ENCODE measurements at places on chromosomes 3 and 15.

- DNase-seq = no peak
These were observed 320.9 kb upstream of the ONECUT1 start for GRCh38 chr15:53110999-53111398.

- no peak for DNase-seq
These were observed 43.8 kb upstream of the FGD5 start for GRCh38 chr3:14775011-14775410.

DNA sequence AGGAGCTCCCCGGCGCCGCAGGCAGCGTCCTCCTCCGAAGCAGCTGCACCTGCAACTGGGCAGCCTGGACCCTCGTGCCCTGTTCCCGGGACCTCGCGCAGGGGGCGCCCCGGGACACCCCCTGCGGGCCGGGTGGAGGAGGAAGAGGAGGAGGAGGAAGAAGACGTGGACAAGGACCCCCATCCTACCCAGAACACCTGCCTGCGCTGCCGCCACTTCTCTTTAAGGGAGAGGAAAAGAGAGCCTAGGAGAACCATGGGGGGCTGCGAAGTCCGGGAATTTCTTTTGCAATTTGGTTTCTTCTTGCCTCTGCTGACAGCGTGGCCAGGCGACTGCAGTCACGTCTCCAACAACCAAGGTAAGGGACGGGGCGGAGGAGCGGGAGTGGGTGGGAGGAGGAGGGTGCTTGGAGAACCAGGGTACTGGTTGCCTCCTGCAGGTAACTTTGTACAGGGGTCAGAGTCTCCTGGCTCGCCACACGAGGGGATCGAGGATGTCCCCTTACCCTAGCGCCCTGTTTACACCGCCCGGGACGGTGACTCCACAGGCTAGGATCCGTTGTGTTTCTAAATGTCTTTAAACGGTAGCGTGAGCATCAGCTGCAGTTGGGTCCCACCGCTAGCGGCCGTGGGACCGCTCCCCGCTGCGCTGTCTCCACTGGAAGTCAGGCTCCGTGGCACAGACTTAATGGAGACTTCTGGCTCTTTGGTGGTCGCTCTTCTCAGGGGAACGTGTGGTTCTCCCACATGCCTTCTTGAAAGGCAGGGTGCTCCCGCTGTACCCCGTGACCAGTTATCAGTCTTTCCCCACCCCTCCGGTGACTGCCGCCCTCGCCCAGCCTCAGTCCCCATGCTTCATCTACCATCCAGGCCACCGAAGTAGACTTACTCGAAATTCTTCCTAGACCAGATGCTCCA lies 515 bp downstream of the EPHA6 start:
- DNase-seq = no peak

DNA sequence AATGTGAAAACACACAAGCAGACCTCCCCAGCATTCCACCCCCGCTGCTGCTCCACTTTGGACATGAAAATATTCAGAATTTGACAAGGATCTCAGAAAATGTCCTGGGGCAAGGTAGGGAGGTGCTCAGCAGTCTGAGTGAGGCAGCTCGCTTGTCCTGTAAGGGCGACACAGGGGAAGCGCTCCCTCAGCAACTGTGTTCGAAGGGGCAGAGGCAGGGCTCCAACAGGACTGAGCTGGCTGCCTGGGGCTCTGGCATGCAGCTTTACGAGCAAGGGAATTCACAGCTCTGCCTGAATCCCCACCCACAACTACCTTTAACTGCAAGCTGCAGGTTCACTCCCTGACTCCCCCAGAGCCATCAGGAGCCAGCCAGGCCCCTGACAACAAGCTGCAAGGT lies 287.0 kb upstream of the LYSMD4 start:
- DNase-seq = no peak

GRCh38 chr3:141796081-141796888 lies 33.1 kb downstream of the GRK7 start:
- no peak for DNase-seq

GRCh38 chr3:72258361-72259141 lies 473.6 kb upstream of the PROK2 start:
- no peak for DNase-seq

- DNase-seq = peak; percentile 80
These were observed at the start of gene DBR1 for GRCh38 chr3:138174421-138175131. Gene DBR1, minus strand, starts transcription at chr3:138174921. Its CDS starts 126 bp downstream, at chr3:138174795.

DNA sequence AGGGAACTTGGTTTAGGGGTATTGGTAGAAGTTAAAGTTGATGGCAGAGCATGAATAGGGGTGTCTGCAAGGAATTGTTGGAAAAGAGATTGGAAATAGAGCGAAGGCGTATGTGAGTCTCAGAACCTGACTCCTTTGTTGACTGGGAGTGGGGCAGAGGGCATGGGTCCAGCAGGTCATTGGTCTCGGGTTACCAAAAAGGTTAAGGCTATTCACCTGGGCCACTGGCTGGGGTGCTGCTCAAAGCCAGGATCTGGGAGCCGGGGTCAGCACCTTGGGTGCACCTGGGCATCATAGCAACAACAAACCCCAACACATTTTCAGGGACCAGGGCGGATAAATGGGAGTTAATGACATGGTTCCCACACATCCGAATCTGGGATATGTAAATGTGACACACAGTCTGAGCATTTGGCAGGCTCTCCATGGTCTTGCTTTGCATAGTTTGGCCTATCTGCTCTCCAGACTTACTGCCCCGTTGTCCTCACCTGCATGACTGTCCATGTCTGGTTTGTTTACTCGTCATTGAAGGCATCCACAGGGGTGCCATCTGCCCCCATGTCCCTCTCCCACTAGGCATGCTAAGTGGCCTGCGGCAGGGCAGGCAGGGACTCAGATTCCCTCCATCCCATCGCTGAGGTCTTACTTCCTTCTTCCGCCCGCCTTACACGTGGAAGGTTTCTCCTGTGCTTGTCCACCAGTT lies 10.1 kb downstream of the KLF13 start:
- no peak for DNase-seq

GRCh38 chr3:58026598-58026997 lies 18.4 kb downstream of the FLNB start:
- DNase-seq = no peak

- peak; percentile 87 for DNase-seq
These were observed 118.3 kb downstream of the TIGIT start for GRCh38 chr3:114411811-114412803.

- DNase-seq = no peak
These were observed 21.3 kb upstream of the RFTN1 start for GRCh38 chr3:16534640-16535262.

- DNase-seq = peak; percentile 66
These were observed 70.7 kb downstream of the SSR3 start for GRCh38 chr3:156483961-156484787.

DNA sequence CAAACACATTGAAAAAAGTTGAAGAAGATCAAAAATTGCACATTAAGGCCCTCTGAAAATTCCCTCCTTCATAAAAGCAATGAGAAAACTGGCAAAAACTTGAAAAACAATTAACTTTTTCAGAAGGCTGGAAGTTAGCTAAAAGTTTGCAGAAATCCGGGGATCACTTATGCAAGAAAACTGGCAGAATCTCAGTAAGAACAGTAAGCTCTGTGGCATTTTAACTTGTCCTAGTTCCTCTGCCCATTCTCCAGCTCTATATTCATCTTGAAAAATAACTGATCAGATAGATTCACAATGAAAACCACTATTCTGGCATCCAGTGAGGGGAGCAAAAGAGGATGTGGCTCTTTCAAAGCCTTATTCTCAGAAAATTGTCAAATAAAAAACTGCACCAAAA lies 566.8 kb downstream of the NTRK3 start:
- DNase-seq = no peak

DNA sequence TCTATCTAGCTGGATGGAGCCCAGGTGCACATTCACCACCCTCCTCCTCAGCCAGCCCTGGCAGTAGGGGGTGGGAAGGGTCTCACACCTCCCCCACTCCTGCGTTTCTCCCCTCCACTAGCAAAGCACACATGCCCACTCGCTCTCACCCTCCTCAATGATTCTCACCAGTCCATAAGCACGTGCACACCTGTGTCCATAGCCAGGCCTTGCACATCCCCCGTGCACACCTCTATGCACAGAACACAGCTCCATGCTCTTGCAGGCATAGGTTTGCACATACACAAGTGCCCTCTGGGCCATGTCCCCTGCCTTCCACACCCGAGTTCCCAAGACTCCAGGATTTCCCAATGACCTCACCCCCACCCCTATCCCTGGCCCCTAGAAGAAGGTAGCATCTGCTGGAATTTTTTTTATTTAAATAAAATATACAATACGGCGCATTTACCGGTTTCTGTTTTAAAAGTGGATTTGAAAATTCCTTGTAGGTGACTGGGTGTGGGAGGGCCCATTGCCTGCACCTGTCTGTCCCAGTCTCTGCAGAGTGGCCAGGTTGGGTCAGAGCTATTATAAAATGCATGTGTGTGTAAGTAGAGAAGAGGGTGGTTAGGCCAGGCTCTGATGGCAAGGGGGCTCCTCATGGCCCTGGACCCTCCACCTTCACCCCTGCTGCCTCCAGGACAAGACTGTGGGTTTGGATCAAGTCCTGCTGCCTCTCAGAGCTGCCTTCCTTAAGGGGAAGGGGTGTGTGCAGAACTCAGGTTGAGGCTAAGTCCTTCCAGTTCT lies 49.1 kb downstream of the HCN4 start:
- no peak for DNase-seq

DNA sequence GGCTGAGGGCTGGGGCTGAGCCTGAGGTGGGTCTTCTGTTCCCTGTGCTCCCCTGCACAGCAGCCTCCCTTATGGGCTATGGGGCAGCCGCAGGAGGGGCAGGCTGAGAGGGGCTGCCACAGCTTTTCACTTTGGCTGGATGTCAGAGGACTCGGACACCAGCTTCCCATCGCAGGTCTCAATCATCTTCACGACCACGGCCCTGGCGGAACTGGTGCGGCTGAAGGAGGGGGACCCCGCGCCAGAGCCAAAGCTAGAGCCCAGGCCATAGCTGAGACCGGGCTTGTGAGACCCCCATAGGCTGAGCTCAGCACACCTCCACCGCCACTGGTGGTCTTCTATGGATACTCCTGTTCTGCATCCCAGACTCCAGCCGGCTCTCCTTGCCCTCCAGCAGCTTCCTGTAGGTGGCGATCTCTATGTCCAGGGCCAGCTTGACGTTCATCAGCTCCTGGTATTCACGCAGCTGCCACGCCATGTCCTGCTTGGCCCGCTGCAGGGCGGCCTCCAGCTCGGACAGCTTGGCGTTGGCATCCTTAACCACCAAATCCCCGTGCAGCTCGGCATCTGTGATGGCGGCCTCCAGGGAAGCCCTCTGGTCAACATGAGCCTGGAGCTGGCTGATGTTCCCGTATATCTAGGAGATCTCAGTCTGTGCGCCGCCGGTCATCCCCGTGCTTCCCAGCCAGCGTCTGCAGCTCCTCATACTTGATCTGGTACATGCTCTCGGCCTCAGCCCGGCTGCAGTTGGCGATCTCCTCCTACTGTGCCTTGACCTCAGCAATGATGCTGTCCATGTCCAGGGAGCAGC lies 181.7 kb upstream of the SYNPR start:
- DNase-seq = no peak

DNA sequence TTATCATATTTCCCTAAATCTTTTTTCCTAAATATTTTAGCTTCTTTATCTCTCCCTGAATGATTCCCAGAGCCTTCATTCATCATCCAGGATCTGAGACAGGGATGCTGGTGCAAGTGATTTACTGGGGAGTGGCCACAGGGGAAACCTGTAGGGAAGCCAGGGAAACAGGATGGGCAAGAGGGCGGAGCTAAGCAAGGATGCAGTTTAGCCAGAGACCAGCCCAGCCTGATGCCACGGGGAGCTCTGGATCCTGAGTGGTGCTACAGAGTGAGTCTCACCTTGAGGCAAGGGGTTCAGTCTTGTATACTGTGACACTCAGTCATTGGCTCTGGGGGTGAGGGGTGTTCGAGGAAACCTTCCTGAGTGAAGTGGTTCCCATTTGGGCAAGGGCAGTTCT lies 39.7 kb upstream of the LRRFIP2 start:
- DNase-seq = no peak

GRCh38 chr15:50753463-50753862 lies 12.0 kb downstream of the SPPL2A start:
- DNase-seq = peak; percentile 75

GRCh38 chr15:101445562-101446517 lies 43.7 kb downstream of the PCSK6 start:
- peak; percentile 21 for DNase-seq

- DNase-seq = no peak
These were observed 279.0 kb upstream of the EPHA3 start for GRCh38 chr3:88828466-88828865.

DNA sequence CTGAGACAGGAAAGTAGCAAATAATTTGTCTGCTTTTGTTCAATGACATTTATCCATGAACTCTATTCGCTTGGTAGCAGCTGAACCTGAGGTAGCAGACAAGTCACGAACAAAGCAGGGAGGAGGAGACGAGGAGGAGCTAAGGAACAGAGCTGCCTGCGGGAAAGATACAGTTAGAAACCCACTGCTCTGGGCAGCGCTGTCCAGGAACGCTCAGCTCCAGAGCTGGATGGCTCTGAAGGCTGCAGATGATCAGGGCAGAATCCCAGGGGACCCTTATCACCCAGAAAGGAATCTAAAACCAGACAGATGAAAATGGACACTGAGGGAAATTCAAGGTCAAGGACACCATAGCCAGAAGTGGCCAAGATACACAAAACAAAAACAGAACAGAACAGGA lies 257.8 kb downstream of the CD47 start:
- peak; percentile 5 for DNase-seq

GRCh38 chr15:29538044-29538443 lies 268.4 kb upstream of the NSMCE3 start:
- no peak for DNase-seq

DNA sequence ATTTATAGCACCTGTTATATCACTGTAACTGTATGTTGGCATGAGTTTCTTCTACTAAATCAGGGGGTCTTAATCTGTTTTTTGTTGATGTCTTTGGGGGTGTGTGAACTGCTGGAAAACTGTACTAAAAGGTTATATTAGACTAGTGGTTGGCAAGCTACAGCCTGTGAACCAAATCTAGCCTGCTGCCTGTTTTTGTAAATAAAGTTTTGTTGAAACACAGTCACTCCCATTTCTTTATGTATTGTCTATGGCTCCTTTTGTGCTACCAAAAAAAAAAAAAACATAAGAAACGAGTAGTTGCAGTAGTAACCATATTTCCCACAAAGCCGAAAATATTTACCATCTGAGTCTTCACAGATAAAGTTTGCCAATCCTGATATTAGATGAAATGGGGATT lies 126.7 kb downstream of the AKAP13 start:
- no peak for DNase-seq

DNA sequence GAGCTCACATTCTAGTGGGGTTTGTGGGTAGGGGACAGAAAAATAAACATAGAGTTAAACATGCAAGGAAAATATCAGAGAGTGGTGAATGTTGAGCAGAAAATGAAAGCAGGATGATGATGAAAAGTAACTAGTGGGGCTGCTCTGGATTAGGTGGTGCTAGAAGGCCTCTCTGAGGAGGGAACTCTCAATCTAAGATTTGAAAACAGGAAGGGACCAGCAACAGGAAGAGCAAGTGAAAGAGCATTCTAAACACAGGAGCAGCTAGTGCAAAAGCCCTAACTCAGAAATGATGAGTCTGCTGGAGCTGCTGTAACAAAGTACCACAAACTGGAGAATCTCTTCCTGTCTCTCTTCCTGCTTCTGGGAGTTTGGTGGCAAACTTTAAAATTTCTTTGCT lies 468.6 kb upstream of the AGTR1 start:
- DNase-seq = peak; percentile 5

GRCh38 chr3:152556731-152557254 lies 278.1 kb upstream of the P2RY1 start:
- DNase-seq = peak; percentile 36

- DNase-seq = no peak
These were observed 100.1 kb upstream of the LPP start for GRCh38 chr3:188053710-188054380.

GRCh38 chr3:159951540-159951939 lies 37.1 kb upstream of the IL12A start:
- DNase-seq = peak; percentile 19
